ENCODE measurements at places on chromosomes 3 and 15.

DNA sequence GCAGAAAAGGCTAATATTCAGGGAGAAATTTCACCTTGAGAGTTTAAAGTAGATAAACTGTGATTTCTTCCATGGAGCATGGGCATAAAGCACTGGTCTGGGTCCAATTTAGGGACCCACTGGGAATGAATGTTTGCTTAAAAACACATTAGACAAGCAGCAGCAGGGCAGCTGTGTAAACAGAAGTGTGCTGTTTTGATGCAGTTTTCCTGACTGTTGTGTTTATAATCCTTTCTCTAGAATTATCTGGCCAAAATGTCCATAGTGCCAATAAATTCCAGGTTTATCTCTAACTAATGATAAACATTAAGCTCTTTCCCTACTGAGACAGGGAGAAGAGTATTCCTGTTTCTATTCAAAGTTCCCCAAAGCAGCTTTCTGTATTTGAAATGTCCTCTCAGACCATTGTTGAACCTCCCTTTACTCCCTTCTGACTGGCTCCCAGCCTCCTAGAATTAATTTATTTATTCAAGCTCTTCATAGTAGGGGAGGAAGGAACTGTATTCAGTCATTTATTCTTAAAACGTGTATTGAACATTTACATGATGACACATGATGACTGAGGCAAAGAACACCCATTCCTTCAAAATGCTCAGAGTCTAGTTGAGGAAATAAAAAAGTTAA, 7.0 kb upstream of the TM4SF18 start:
- no peak for DNase-seq

DNA sequence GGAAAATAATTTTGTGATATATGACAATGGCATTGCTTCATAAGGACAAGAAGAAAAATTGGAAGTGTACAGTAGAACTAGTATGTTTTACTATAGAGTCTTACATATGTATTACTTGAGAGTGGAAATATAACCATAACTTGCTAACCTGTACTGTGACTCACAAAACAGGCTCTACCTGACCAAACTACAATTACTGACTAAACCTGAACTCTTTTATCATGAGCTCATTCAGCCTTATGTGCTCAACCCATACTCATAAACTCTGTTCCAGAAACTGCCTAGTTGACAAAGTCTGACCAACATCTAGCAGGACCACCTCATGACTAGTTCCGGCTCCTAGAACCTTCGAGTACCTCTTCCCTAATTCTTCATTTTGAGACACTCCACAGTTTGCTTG, 6.3 kb downstream of the CDIN1 start:
- DNase-seq = no peak

GRCh38 chr3:111035902-111036301, 35.7 kb upstream of the NECTIN3 start:
- no peak for DNase-seq

GRCh38 chr3:33980252-33980651, 181.8 kb downstream of the PDCD6IP start:
- DNase-seq = no peak

DNA sequence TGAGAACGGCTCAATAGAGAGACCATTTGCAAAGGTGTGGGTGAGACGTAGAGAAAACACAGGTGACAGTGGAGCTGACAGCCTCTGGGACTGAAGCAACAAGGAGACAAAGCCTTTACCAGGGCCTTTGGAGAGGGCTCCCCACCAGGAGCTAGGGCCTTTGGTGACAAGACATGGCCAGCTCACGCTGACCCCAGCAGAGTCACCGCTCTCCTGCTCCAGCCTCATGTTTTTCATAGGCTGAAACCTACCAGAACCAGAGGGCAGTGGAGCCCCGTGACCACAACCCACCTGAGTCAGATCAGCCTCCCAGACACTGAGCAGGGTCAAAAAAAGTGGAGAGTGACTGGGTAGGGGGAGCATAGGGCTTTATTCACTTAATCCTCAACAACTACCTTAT, 214.7 kb downstream of the SHQ1 start:
- no peak for DNase-seq

DNA sequence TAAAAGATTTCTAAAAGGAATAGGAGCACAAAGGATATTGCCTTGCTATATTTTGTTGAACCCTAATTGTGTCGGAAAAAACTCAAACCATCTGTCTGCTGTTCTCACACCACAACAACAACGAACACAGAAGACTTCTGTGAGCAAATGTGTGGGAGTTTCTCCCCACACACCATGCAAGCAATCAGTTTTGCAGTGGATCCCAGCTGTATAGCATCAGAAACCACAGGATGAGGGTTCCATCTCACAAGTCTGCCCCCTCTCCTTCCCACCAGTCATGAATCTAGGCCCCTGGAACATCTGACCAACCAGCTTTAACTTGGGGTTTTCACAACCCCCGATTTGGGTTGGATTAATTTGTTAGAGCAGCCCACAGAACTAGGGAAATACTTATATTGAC, 91.3 kb upstream of the SLC4A7 start:
- no peak for DNase-seq

DNA sequence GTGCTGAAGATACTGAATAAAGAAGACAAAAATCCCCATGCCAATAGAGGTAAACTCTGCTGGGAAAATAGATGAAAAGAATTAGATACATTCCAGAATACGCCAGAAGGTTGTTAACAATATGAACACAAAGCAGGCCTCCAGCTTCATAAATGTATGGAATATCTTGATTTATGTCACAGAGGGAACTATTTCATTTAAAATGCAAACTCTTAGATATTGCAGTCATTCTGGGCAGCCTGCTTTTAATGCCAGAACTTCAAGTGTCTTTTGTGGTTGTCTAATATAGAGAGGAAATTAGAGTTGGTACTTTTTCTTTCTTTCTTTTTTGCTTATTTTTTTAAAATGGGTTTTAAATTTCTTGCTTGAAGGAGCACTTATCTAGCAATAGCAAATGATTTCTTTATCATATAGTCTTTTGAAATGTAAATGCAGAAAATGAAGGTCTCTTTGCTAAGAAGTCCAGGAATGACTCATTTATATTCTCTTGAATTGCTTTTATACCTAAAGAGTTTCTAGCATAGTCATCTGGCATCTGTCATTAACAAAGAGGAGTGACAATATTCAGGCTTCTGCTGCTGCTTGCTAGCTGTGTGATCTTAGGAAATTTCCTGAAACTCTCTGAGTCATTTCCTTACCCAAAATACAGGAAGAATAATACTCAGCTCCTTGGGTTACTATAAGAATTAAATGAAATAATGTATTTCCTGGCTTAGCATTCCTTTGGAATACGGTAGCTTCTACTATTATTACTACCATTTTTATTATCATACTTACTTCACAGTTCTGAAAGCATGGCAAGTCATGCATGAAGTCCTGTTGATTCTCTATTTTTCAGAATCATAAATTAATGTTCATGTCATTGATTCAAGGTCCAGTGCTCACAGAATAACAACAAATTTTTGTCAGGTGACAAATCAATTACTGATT, 527.6 kb downstream of the DIPK2A start:
- no peak for DNase-seq

GRCh38 chr3:132535575-132536441, 61.3 kb upstream of the ACKR4 start:
- peak; percentile 87 for DNase-seq

DNA sequence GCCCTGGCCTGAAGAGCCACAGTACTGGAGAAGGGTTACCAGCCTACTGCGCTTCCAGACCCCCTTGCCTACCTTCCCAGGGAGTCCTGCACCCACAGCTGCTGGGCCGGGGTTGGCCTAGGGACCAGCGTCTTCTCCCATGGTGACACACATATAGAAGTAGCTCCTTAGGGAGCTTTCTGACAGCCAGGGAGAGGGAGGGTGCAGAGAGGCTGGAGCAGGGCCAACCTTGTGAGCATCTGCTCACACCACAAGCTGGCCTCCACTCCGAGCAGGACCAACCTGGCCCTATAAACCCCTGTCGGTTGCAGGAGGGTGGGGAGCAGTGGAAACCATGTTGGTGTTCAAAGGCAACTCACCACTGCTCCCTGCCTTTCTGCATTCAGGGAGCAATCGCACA, 35.2 kb downstream of the SRPRB start:
- DNase-seq = no peak

- peak; percentile 82 for DNase-seq
Observed at GRCh38 chr3:107927361-107928083, 163.3 kb downstream of the CD47 start.

DNA sequence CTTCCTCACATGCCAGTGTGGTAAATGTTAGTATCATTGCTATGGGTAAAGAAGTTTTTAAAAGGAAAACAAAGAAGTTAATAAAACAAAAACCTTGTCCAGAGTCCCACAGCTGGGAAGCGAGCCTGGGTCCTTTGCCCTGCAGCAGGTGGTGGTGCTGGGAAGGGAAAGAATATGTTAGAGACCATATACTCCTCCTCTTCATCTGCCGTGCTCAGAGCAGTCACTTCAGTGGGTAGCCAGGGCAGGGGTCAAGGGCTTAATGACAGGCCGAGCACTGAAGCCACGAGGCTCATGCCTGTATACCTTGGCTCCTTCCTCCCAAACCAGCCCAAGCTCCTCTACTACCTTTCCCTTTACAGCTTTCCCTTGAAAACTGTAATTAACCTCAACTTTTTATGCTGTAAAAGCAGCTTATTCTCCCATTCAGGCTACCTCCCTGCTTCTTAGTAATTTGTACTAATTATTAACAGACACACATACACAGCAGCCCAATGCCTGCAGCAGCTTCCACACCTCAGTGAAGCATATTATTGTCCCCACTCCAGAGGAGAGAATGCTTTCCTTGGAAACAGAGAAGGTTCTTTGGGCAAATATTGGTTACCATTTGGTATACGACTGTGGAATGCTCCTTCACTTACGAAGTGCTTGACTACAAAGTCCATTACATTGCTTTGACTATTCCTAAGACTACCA, 362.1 kb downstream of the EPHB1 start:
- no peak for DNase-seq

- no peak for DNase-seq
Observed at GRCh38 chr3:142319094-142319493, 93.7 kb upstream of the GK5 start.

- DNase-seq = no peak
Observed at GRCh38 chr3:184016169-184016570, 1.5 kb downstream of the ABCC5 start.

DNA sequence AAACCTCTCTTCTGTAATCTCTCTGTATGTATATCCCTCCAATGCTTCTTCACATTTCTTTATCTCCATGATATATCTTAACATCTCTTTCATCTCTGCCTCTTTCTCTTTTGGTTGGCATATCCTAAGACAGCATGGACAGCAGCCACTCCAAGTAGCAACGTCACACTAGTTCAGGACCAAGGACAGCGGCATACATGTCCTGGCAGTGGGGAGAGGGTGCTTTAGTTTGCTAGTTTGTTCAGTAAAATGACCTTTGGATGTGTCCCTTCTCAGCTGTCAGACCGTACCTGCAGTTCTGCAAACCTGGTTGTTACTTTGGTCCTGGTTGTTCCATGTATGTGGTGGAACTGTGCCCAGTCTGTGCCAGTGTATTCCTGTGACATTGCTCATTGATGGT, 225.6 kb upstream of the ROPN1 start:
- DNase-seq = peak; percentile 22

- no peak for DNase-seq
Observed at GRCh38 chr15:71753346-71753745, 57.0 kb upstream of the NR2E3 start.

DNA sequence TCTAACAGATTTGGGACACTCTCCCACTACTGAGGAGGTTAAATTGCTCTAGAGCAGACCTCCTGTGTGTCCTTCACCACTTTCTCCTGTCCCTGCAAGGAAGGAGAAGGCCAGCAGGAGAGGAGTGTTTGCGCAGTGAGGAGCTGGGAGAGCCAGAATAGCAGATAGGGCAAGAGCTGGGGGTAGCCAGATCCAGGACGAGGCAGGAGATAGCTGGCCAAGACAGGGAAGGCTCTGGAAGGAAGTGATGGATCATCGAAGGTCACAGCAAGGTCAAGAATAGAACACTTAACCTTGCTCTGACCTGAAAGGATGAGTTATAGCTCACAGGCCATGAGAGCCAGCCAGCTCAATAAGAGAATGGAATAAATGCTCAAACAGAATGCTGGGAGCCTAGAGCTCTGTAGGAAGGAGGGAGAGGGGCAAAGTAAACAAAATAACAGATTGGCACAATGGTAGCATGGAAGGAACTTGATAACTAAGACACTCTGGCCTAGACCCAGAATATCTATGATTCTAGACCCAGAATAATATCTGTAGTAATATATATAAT, 37.5 kb upstream of the FSIP1 start:
- no peak for DNase-seq

GRCh38 chr3:160837394-160837980, 81.5 kb downstream of the PPM1L start:
- DNase-seq = no peak

- no peak for DNase-seq
Observed at GRCh38 chr3:82157952-82158351, 396.5 kb upstream of the GBE1 start.

- DNase-seq = no peak
Observed at GRCh38 chr3:149763565-149764195, 11.4 kb upstream of the COMMD2 start.

DNA sequence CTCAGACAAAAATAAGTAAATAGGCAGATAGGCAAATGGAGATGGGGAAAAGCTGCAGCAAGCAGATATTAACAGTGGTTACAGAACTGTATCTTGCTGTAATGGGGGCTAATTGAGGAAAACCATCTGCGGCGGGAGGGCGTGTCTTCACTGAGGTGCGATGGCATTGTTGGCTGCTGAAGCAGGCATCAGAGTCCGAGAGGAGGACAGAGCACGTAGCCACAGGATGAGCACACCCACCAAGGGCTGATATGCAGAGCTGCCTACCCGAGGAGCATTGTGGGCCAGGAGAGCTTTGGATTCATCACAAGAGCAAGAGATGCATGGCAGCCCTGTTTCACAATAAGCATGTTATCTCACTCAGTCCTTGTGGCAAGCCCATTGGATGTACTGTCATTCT, 30.4 kb downstream of the CHRNA7 start:
- DNase-seq = no peak

GRCh38 chr3:79047581-79047980, 720.2 kb downstream of the ROBO1 start:
- no peak for DNase-seq

DNA sequence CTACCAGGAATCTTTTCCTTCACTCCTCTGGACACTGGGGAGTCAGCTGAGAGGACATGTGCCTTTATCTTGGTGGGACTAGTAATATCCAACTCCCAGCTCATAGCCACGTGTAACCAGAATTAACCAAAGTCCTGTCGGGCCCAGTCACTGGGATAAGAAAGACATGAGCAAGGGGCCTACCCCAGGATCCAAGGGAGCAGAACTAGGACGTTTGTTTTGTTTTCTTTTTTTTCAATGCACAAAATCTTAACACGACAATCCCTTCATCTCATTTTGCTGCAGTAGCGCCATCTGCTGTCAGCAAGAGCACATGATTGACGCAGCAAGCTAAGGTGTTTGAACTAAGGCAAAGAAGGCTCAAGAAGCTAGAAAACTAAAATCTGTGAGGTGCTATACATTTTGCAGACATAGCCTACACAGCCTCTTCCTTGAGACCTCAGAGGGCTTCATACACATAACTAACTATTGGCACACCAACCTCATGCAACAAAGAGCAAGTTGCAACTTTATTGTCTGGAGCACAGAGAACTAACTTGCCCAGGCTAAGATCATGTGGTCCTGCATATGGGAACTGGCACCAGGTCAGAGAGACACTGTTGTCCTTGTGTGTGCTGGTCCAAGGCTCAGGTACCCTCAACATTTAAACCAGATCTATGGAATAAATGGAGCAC, 43.6 kb downstream of the RLBP1 start:
- DNase-seq = peak; percentile 73

- no peak for DNase-seq
Observed at GRCh38 chr3:18376682-18377081, 48.5 kb downstream of the SATB1 start.
